Endothelial cell (in vitro differentiated cells): ENCODE measurements at places on chromosomes 5 and 9.

DNA sequence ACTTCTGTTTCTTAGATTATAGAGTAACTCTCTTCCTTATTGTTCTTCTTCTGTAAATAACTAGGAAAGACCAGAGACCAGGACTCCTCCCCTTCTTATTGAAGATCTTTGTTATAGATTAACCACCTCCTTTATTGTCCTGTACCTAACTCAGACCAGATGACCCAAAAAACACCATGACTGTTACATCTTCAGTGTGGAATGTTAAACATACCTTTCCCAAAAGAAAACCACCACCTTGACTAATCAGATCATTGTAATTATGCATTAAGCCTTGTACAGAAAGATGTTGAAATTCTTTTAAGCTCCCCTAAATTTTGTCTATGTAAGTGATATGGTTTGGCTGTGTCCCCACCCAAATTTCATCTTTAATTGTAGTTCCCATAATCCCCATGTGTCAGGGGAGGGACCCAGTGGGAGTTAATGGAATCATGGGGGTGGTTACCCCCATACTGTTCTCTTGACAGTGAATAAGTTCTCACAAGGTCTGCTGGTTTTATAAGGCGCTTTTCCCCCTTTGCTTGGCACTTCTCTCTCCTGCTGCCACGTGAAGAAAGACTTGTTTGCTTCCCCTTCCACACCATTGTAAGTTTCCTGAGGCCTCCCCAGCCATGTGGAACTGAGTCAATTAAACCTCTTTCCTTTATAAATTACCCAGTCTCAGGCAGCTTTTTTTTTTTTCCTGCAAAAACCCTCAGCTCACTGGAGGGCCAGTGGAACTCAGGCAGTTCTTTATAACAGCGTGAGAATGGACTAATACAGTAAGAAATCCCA is 26.3 kb downstream of the ARSB start:
- no peak for DNase-seq

DNA sequence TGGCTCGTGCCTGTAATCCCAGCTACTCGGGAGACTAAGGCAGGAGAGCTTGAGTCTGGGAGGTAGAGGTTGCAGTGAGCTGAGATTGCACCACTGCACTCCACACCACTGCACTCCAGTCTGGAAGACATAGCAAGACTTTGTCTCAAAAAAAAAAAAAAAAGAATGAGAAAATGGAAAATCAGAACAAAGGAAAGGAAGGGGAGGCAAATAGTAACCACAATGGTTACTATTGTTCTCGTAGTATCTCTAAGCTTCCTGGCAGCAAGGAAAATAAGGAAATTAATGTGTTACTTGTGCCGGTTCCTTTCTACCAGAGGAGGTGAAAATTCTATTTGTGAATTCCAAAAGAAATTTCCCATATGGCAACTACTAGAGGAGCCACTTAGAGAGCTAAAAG is 48.5 kb upstream of the BNC2 start:
- no peak for DNase-seq

DNA sequence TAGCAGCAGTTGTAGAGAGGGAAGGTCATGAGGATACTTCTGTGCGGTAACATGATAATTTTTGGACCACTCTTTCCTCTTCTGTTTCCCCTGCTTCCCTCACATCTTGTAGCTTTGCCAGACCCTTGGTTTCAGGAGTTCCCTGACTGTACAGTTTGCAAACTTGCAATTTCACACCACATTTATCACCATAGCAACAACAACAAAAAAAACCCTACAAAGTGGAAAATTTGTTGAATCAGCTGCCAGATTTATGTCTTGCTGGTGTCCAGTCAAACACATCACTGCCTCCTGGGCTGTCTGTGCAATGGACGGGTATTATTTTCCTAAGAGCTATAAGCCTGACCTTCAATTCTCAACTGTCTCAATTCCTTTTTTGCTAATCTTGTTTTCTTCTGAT is 751.6 kb downstream of the TLR4 start:
- DNase-seq, result no peak

- no peak for DNase-seq
Measured at GRCh38 chr5:179772351-179772750, 21.4 kb upstream of the LTC4S start.

DNA sequence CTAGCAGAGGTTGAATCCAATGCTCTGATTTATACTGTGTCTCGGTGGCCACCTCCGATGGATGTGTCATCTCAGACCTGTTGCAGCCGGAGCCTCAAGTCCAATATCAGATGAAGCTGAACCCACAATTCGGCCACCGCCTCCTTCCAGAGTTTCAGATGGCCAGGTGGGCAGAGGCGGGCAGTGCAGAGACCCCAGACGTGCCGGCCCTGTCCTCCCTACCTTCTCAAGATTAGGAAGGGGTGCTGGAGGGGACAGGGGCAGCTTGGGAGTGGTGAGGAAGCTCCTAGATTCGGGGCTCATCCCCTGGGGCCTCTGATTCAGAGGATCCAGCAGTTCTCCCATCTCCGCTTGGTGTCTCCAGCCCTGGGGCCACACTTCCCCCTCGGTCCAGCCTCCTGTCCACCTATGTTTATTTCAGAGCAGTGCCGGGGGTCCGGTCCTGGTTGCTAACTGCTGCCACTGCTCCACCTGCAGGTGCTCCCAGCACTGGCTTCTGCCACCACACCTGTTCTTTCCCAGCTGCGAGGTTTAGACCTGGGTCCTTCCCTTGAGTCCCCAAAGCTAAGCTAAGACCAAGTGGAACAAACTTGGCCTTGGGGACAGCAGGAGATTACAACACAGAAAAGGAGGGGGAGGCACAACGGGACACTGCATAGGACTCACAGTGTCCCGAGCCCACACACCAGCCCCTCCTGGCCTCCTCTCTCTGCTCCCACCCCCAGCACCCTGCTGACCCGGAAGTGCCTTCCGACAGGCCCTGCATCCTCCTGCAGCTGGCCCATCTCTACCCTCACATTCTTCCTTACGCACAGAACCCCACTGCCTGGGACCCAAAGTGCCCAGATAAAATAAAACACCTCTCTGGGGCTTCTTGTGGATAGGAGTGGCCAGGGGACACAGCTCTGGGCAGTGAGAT is 81.6 kb downstream of the NTNG2 start:
- no peak for DNase-seq

GRCh38 chr5:59390989-59391388 is 502.5 kb downstream of the PDE4D start:
- DNase-seq, result no peak

- no peak for DNase-seq
Measured at GRCh38 chr5:64634997-64635686, 55.2 kb upstream of the SHISAL2B start.
